Calu3 (cell line): ENCODE measurements at places on chromosomes 2 and 18.

GRCh38 chr2:159225025-159226016 lies 61.2 kb downstream of the WDSUB1 start:
- DNase-seq, result no peak

GRCh38 chr18:79749251-79750191 lies 48.2 kb upstream of the KCNG2 start:
- DNase-seq, result no peak

DNA sequence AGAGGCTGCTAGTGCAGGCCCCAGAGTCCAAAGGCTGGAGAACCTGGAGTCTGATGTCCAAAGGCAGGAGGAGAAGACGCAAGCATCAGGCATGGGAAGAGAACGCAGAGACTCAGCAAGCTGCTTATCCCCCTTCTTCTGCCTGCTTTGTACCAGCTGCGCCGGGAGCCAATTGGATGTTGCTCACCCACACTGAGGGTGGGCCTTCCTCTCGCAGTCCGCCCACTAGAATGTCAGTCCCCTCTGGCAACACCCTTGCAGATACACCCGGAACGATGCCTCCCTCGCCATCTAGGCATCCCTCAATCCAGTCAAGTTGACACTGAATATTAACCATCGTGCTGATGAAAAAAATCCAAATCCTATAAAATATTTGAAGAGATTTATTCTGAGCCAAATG lies 141.6 kb downstream of the TWIST2 start:
- DNase-seq, result no peak

- DNase-seq, result no peak
Observed at GRCh38 chr2:220353897-220354296, 726.5 kb downstream of the SLC4A3 start.

DNA sequence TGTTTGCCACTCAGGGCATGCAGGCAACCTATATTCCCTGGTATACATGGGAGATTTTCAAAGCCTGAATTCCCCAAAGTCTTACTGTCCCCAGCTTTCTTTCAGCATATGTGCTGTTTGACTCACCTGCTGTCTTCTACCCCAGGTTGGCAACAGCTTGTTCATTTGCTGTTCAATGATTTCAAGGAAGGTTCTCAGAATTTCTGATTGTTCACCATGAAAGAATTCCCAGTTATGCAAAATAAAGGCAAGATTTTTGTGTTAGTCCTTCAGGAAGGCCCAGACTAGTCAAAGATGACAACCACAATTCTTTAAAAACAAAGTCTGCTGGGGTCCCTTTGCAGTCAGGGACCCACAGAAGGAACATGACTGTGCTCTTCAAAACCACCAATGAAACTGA lies 1057.8 kb upstream of the CDH2 start:
- no peak for DNase-seq

DNA sequence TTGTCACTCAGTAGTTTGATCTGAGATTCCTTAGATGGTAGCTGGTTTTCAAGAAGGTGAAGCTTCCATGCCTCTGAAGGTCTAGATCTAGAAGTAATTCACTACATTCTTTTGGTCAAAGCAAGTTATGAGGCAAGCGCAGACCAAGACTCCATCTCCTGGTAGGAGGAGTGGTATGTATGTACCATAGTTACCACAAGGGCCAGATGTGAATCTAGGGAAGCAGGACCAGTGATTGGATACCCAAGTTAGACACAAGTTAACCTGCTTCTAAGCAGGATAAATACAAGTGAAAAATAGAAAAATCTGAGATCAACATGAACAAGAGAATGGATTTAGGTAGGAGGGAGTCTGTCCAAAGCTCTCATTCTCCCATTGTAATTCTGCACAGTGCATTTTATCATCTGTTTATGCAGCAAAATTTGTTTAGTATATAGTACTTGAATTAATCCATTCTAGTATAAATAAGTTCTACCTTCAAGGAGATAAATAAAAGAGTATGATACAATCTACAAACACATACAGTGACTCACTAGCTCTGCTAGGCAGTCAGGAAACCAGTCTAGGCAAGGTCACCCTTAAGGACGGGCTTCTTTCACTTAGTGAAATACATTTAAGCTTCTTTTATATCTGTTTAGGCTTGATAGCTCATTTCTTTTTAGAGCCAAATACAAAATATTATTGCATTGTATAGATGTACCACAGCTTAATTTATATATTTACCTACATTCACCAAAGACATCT lies 14.2 kb upstream of the DOCK10 start:
- DNase-seq, result no peak

- DNase-seq, result peak; percentile 54
Observed at GRCh38 chr2:169038338-169038757, 7.2 kb upstream of the ABCB11 start.

- no peak for DNase-seq
Observed at GRCh38 chr2:167860082-167860481, 387.3 kb downstream of the STK39 start.

GRCh38 chr2:146661473-146662096 lies 1183.2 kb upstream of the ACVR2A start:
- no peak for DNase-seq

DNA sequence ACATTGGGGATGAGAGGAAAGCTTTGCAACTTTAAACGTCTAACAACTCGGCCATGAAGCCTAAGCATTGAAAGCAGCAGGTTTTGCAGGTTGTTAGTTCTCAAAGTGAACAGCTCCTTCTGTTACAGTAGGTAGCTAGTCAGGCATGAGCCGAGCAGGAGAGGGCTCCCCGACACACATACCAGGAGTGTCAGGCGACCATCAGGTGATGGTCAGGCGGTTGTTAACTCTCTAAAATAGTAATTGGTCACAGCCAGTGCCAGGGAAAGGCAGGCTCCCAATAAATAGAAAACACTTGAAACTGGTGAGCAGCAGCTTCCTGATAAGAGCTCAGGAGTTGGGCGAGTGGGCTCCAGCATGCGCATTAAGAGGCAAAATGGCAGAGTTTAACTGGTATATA lies 53.5 kb upstream of the DAPL1 start:
- DNase-seq, result no peak

GRCh38 chr2:166376873-166377272 lies 1.1 kb upstream of the SCN9A start:
- DNase-seq, result no peak

- DNase-seq, result peak; percentile 16
Observed at GRCh38 chr2:174878537-174879147, 114.4 kb upstream of the CHRNA1 start.

DNA sequence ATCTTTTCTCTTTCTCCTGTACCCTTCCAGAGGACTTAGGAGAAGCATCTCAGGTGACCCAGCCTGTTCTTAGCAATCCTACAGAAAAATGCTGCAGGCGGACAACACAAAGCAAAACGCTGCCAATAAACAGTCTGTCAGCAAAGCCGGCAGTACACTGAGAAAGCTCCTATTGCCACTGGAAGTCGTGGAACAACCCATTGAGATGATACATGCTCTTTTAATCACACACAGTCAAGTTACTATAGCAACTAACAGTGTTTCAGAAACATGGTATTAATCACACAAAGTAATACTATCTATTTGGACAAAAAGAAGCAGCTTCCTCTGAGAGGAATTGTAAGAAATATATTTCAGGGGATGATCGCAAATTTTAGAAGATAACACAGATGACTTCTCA lies 10.5 kb downstream of the CTLA4 start:
- no peak for DNase-seq

DNA sequence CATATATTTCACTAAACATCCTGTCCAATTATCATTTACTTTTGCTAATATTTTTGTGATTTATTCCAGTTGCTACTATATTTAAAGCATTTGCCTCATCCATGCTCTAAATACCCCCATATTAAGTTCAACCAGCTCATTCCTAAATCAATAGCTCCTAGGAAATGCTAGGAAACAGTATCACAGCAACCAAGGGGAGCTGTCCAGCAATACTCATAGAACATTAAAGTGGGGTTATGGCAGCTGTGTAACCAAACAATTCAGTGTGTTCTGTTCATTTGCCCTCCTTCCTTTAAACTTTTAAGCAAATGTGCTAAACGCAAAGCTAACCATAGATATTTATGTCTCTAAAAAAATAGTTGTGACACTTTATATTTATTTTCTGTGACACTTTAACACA lies 41.1 kb downstream of the ACVR1C start:
- no peak for DNase-seq

GRCh38 chr18:3383381-3383915 lies 66.5 kb upstream of the TGIF1 start:
- no peak for DNase-seq

DNA sequence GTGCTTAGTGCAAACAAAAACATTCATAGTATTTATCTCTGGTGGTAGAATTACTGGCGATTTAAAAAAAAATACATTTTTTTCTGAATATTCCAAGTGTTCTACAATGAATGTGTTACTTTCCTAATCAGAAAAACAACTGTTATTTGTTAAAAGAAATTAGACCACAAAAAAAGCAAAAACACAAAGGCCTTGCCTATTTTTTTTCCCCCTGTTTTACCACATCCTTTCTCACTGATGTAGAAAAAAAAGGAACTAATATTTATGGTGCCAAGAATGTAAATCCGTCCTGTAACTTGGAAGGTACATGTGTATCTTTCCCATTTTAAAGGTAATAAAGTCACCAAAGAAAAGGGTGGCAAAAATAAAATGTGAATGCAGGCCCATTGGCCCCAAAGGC lies 28.4 kb upstream of the MGAT4A start:
- DNase-seq, result no peak

DNA sequence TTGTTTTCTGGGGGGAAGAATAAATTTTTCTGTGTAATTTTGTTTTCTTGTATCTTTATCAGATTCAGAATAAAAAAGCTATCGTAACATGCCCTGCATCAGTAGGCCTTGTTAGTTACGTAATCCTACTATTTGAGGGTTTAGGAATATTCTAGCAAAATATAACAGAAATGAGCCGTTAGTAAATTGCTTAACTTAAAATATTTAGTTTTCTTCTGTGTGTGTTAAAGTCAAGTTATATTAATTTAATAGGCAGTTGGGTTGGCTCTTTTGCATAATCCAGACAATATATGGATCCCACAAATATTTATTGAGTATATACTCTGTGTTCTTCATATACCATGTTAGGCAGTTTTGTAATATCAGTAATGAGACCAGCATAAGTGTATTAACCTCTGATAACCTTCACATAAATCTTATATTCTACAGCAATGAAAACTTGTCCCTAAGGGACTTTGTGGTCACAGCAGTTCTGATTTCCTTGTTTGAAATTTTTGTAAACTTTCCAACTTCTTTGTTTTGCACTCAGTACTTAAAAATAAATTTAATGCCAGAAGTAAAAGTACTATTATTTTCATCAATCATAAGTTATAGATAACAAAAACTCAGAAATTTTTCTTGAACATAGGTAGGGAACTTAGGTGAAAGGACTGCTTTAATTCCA lies 151.9 kb downstream of the FMNL2 start:
- no peak for DNase-seq

DNA sequence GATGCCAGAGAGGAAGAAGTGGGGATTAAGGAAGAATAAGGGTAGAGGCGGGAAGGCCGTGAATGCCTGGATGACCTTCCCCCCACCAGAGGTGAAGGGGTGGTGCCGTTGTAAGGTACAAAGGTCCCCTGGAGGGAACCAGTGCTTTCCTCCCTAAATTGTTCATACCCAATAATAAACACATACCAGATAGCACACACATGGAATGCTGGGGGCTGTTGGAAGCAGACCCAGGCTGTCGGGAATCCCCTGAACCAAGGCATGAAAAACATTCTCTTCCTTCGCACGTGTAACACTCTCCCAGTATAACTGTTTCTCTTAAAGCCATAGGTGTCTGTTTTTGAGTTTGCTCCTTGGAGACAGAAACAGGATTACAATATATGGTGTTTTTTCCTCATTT lies 107.1 kb upstream of the CTAGE1 start:
- no peak for DNase-seq

- no peak for DNase-seq
Observed at GRCh38 chr2:151111599-151112278, 149.9 kb downstream of the RBM43 start.

- DNase-seq, result no peak
Observed at GRCh38 chr2:47129191-47129706, 25.9 kb downstream of the STPG4 start.

GRCh38 chr2:63522950-63523349 lies 65.3 kb downstream of the WDPCP start:
- no peak for DNase-seq

DNA sequence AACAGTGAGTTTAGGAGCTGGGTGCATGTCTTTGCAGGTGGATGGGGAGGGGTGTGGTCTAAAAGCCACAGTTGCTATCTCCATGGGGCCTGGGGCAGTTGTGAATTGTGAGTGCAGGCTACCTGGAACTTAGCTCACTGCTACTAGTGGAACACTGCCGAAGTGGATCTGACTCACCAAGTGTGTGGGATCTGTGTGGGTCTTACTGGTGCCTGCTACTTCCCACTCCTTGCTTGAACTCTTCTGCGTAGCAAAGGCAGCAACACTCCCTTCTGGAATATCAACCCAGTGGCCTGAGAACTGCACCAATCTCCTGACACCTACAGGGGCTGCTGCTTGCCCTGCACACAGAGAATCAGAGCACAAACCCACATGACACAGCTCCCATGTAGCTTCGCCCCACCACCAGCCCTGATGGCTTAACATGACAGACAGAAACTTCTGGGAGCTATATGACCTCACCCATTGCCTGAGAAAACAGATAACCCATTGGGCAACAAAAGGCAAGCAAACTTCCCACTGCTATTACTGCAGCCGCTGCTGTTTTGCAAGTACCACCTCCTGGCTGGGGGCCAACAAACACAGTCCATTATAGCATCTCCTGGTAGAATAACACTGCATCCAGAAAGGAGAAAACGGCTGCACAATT lies 455.1 kb upstream of the DDX18 start:
- peak; percentile 37 for DNase-seq

DNA sequence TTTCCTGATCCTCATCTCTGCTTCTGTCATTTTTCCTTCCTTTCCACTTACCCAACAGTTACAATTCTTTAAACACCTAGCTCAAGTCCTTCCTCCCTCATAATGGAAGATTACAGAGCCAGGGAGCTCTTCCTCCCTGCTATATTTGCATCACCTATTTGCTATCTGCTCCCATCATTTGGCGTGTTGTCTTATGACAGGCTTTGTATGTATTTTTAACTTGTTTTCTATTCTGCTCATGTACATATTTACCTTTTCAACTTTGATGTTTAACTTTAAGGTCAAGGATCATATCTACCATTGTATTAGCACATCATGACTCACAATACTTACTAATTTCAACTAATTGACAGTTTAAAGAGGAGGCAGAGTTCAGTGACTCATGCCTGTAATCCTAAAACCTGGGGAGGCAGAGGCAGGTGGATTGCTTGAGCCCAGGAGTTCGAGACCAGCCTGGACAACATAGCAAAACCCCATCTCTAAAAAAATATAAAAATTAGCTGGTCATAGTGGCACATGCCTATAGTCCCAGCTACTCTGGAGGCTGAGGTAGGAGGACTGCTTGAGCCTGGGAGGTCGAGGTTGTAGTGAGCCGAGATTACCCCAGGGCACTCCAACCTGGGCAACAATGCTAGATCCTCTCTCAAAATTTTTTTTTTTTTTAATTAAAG lies 308.0 kb upstream of the STON1 start:
- no peak for DNase-seq

- DNase-seq, result no peak
Observed at GRCh38 chr2:158189526-158189925, 87.8 kb downstream of the UPP2 start.

DNA sequence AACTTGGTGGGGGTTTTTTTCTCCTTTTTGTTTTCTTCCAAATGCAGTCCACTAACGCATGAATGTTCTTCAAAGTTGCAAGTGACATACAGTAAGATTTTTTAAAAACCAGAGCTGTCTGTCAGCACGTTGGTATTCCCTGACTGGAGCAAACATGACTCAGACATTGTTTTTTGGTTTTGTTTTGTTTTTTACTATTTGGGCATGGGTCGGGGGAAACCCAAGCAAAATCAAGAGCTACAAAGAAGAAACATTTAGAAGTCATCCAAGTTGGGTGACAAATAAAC lies 726 bp upstream of the CCDC88A start:
- no peak for DNase-seq

- DNase-seq, result no peak
Observed at GRCh38 chr18:55706898-55707297, 118.9 kb upstream of the TCF4 start.
